ENCODE measurements at places on chromosomes 3 and 15. TPM values are rescaled to one million over a fixed set of nuclear protein-coding genes. Genes with fewer than 3 reads are reported as not detected.

CNTN4 gene
- not detected for total RNA-seq

GRCh38 chr3:110968076-110968475 is 103.5 kb upstream of the NECTIN3 start:
- no peak for DNase-seq

DNA sequence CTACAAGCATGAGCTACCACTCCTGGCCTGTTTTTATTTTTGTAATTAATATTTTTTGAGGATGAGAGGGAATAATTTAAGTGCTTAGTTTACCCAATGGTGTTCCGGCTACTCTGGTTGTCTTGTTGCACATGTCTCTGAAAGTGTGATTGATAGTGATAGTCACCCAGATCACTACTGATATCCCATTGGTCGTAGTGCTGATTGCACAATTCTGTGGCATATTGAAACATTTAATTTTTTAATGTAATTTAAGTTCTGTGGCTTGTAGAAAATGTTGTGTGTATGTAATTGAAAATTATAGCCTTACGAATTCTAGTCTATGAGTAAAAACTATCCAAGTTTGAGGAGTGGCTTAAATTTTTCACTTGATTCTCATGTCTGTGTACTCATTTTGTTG is 11.9 kb downstream of the ARIH2 start:
- DNase-seq = no peak

SHF gene
- total RNA-seq = 0.81 TPM

CFAP20DC gene
- total RNA-seq = 0.61 TPM

GRCh38 chr15:67232591-67232990 is 21.9 kb downstream of the AAGAB start:
- no peak for DNase-seq

DNA sequence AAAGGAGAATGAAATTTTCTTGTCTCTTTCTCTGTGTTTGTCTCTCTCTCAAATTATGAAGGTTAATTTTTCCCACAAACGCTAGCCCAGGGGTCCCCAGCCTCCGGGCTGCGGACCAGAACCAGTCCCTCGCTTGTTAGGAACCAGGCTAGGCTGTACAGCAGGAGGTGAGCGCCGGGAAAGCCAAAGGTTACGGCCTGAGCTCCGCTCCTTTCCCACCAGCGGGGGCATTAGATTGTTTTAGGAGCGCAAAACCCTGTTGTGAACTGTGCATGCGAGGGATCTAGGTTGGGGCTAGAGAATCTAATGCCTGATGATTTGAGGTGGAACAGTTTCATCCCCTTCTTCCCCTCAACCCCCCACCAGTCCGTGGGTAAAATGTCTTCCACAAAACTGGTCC is 74.7 kb upstream of the ZNF385D start:
- no peak for DNase-seq

ROBO1 gene
- 0.05 TPM for total RNA-seq

CRBN gene
- total RNA-seq = 48.4 TPM

DNA sequence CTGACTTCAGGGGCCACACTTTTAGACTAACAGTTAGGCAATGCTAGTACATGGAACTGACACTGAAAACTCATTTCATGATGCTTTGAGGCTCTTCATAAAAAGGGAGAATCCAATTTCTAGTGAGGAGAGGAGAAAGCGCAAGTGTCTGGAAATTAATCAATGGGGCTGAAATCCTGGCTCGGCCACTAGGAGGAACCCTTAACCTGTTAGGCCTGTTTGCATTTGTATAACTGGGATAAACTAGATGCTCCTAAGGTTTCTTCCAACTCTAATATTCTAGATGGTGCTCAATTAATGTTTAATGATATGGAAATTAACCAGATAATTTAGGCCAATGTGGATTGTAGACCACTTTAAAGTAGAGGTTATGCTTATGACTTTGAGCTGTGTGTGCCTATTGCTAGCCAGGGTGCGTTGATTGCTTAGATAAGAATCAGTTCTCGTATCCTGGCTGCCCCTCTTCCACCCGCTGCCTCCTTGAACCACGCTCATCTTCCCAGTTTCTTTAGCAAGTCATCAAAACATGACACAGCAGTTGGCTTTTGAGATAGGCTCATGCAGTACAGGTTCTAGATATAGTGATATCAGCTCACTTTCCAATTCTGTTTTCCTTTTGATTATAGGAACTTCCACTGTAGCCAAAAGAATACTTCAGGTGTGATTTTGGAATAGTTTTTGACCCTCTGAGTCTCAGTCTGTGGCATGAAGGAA is 16.8 kb upstream of the CRBN start:
- DNase-seq = no peak

GRCh38 chr15:45868109-45868691 is 233.4 kb downstream of the SQOR start:
- DNase-seq = no peak

NME9 gene
- not detected for total RNA-seq

ITIH1 gene
- not detected for total RNA-seq

CLSTN2 gene
- total RNA-seq = not detected

DNA sequence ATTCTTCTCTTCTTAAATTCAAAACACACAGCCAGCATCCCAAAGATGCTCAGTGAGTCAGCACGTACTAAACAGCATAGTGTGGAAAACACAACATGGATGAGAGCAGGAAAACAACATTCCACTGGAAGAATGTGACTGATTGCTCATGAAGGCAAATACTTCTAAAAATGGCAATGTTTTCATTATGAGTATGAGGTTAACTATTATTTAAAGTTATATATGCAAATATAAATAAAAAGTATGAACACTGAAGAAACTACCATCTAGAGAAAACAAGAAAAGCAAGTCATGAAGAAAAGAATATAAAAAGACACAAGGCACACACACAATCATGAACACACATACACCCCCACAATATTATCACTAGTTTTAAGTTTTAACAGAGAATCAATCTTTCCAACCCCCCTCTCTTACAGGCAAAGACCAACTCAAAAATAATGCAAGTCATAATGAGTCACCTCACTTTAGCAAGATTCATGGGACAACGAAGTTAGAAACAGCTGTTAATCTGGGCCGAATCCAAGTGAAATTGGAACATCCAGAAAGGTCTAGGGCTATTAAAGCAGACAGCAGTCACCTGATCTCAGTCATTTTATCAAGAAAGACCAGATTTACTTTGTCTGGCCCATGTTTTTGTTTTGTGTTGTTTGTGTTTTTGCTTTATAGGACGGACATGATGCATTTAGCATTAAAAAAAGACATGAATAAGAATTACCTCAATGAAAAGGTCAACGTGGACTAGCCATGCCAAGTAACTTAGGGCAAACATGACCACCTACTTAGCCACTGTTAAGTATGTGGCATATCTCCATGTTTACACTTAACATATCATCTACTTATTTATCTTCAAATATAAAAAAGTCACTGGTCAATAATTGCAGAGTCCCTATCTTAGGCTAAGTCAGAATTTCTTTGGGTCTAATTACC is 18.1 kb downstream of the GBE1 start:
- no peak for DNase-seq

- no peak for DNase-seq
These were observed 6.6 kb downstream of the RBP1 start for GRCh38 chr3:139532976-139533375.

- peak; percentile 99 for DNase-seq
These were observed 1.3 kb upstream of the USP3 start for GRCh38 chr15:63502843-63503738.

TPRG1 gene
- total RNA-seq = 1.5 TPM

DNA sequence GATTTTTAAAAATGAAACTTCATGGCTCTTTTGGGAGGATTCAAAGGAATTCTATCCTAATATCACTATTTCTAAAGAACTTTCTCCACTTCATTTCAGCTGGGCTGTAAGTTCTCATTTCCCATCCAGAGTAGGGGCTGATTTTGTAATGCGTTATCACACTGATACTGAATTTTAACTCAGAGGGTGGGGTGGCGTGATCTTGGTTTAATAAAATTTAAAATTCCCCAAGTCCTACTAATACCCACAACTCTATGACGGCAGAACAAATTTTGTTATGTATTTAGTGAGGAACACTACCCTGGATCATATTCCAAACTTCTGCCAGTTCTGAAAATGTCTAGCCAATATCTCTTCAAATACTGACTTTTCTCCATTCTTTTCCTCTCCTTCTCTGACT is 92.7 kb downstream of the ASB7 start:
- DNase-seq = no peak

B3GALNT1 gene
- 15.1 TPM for total RNA-seq

DNA sequence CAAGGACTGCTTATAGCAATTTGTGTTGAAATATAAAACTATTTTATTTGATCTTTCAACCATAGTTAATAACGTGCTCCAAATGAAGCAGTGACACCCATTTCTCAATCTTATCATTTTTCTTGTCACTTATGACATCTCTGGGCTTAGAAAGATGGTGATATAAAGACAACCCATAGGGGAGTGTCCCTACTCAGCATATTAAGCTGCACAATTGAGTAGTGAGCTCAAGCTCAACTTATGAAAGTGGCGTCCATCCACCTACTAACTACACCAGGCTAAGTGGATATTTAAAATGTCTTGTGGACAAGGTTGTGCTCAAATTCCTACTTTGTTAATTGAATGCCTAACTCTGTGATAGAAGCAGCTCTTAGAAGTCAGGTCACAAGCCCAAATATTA is 46.7 kb downstream of the SLC9C1 start:
- no peak for DNase-seq

GOLGA6L24 gene
- not detected for total RNA-seq

GRCh38 chr3:54773271-54773670 is 154.6 kb downstream of the LRTM1 start:
- no peak for DNase-seq

GRCh38 chr3:66200147-66200546 is 20.7 kb upstream of the SLC25A26 start:
- DNase-seq = no peak

GRCh38 chr15:37125143-37125542 is 24.8 kb upstream of the MEIS2 start:
- DNase-seq = no peak

DNA sequence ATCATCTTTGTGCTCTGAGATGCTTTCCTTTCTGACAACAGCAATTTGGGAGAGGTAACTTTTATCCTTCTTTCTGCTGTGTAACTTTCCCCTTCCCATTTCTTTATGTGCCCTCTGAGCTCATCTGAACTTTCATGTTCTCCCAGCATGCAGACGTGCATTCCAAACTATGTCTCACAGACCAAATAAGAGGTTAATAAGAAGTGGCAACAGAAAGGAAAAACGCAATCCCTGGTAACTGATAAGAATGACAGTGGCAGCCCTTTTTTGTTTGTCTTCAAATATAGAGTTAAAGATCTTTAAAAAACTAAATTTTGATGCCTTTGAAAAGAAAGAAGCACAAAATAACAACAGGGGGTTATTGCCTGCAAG is 533.4 kb downstream of the FOXP1 start:
- no peak for DNase-seq

DNA sequence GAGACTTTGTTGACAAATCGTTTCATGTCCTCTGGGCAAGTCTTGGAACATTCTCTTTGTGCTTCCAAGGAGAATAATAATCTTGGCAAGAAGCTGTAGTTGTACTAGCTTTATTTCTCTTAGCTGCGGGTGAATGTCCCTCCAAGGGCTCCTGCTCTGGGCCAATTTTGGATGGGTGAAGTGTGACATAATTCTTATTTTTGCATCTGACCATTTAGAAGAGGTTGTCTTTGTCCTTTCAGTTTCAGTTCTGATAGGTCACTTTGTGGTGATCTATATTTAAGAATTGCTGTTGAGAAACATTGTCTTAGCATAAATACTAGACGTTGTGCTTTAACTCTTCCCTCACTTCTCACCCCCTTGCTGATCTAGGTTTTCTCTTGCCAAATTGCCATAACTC is 164.8 kb upstream of the RORA start:
- no peak for DNase-seq

WNT5A gene
- not detected for total RNA-seq

- DNase-seq = no peak
These were observed 372.5 kb downstream of the TBL1XR1 start for GRCh38 chr3:176824811-176825210.

CCDC13 gene
- total RNA-seq = 1.0 TPM

- no peak for DNase-seq
These were observed 129.7 kb upstream of the SMAD3 start for GRCh38 chr15:66935688-66936087.

POPDC2 gene
- 4.1 TPM for total RNA-seq

ZNF717 gene
- total RNA-seq = 7.3 TPM

All from natural killer cell treated with Interleukin-12 subunit alpha and Interleukin-12 subunit beta and Interleukin-15 and Interleukin-18, amount 100 ng/mL, for 72 hours (primary cell).